ENCODE measurements at places on chromosomes 4 and X.

- no peak for DNase-seq
These were observed 68.7 kb downstream of the SUPT20HL2 start for GRCh38 chrX:24245202-24245601.

GRCh38 chr4:129254126-129254525 lies 158.2 kb downstream of the C4orf33 start:
- DNase-seq: no peak

GRCh38 chr4:786861-787300 lies 39.0 kb downstream of the CPLX1 start:
- no peak for DNase-seq

DNA sequence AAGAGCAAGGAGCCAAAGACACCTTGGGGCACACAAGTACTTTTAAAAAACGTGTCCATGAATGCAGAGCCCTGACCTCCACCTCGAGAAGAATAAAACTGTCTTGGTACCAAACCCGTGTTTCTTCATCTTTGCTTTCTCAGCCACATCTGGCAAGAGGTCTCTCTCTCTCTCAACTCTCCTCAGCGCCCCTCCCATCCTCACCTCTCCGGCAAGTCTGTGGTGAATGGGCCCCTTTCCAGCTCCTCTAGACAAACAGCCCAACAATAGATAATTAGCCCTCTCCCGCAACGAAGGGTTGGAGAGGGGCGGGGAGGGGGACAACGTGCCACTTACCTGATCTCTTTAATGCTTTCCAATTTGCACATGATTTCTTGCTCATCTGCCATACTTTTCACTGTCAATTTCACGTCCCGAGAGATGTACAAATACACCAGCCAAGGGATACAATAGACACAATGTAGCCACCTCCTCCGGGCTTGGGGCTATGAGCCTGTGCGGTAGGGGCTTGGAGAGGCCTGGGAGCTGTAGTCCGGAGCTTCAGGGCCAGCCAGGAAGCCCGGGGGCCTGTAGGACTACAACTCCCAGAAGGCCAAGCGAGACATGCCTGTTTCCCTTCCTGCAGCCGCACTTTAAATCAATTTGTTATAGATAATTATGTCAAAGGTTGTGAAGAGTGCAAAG lies at the start of gene ZC4H2:
Gene ZC4H2, minus strand, starts transcription at position 462 of the 684 bp plus-strand sequence. Its CDS starts 73 bp downstream, at position 389.
- peak; percentile 90 for DNase-seq

- no peak for DNase-seq
These were observed 56.4 kb upstream of the XIAP start for GRCh38 chrX:123803331-123803983.

DNA sequence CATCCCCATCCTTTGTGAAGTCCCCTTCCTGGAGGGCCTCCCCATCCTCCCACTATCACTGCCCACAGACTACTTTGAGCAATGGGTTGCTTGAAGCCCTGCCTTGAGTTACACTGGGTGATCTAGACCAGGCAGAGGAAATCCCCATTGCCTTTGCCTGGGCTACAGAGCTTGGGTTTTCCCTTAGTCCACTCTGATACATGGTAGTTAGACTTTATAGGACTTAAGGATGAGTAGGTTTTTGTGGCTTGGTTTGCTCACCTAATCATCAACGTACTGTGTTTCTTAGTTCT lies 56.6 kb downstream of the TMEM131L start:
- DNase-seq: no peak

- DNase-seq: no peak
These were observed 34.6 kb upstream of the DIAPH2 start for GRCh38 chrX:96650023-96650422.

- DNase-seq: no peak
These were observed 460.1 kb upstream of the AGA start for GRCh38 chr4:177902386-177902785.

DNA sequence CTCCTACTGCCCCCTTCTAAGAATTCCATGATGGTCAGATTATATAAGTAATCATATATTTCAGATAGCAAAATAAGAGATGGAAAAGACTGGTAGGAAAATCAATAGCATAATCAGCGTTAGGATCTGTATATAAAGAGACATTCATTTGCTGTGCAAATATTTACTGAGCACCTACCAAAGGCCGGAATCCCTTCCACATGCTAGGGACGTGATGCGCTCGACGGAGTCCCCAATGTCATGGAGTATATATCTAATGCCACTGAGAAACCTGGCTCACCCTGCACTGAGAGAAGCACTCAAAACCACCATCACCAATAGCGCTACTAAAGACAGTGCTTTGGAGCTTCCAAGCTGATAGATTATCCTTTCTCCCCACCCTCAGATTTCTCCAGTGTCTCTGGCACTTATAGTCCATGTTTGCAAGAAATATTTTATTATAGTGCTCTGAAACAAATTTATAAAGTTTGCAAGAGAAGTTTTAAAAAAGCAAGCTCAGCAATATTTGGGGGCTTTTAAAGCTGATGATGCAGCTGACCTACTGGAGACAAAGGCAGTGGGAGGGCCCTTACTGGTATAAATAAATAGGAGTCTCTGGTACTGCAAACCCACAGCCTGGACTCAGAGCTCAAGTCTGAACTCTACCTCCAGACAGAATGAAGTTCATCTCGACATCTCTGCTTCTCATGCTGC lies at the start of gene CXCL13:
Gene CXCL13, plus strand, starts transcription at position 611 of the 693 bp plus-strand sequence. Its CDS starts 46 bp downstream, at position 657.
- no peak for DNase-seq

DNA sequence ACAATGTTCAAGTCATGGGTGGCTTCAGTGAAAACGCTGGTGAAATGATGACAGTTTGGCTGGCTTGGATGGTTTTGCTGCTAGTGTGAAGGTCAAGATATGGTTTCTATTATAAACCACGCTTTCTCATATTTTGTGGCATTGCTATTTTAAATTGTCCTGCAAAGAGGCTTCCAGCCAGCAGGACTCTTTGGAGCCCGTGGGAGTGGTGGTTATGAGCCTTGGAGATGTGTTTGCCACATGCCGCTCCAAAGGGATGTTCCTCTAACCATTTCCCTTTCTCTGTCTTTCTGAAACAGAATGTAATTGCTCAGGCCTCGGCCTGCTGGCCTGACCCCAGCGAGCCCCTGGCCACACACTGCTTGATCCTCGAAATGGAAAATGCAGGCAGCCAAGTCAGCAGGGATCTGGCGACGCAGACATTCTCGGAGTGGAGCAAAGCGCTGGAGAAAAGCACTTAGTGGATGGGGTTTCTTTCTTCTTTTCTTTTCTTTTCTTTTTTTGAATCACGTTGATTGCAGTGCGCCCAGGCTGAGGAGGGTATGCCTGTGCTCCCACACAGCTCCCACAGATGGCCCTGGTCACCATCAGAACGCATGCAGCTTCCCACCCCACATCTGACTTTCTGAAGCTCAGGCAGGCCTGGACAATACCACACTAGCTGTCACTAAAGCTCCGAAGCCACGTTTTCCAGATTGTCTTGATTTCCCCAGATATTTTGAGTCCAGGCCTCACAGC lies 114.0 kb downstream of the ENPP6 start:
- DNase-seq: no peak

- DNase-seq: no peak
These were observed 98.8 kb downstream of the PDE5A start for GRCh38 chr4:119529788-119530187.

- DNase-seq: no peak
These were observed 36.6 kb downstream of the PHF8 start for GRCh38 chrX:54007682-54008081.

GRCh38 chrX:136647677-136648360 lies at the start of gene CD40LG:
TSS of gene CD40LG (plus strand) at chrX:136648158. CDS start at chrX:136648249, 91 bp downstream.
- DNase-seq: peak; percentile 53

- no peak for DNase-seq
These were observed 923.8 kb downstream of the RAPGEF2 start for GRCh38 chr4:160026721-160027120.

DNA sequence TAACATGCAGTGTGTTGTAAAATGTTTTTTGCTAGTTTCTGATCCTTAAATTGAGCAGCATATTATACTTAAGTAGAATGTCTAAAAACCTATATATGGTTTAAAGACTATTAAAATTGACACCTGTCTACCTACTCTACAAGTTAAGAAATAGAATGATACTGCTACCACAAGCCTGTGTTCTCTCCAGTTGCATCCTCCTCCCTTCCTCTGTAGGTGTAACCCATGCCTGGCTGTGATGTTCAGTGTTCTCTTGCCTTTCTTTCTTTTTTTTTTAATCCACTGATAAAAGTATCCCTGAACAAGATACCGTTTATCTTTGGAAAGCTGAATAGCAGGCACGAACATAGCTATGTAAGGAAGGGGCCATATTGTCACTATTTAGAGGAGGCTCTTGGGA lies 99.1 kb downstream of the KDM6A start:
- no peak for DNase-seq

DNA sequence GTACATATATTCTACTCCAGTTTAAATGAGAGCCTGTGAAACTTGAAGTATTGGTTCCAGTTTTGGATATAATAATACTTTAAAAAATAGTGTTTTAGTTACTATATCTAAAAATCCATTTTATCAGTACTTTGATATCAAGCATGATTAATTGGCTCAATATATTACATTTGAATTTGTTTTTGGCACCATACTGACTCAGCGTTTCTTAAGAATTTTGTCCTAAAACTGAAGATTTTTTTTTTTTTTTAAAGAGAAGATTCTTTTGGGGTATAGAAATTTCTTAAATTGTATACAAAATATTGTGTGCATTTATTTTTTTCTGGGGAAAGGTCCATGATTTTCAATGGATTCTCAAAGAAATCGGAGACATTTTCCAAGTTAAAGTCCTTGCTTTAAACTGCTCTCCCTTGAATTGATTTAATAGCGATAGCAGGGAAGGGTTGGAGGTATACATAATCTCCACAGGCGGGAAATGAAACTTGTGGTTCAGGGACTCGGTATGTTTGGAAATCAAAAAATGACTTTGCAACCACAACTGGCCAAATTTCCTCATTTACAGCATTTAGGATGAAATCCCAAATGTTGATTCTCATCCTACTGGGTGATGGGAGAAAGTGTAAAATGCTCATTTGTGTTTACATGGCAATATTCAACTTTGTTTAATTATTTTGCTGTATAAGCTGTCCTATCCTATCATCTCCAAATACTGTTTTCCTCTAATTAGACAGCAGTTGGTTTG lies 62.3 kb downstream of the TMA16 start:
- DNase-seq: no peak

DNA sequence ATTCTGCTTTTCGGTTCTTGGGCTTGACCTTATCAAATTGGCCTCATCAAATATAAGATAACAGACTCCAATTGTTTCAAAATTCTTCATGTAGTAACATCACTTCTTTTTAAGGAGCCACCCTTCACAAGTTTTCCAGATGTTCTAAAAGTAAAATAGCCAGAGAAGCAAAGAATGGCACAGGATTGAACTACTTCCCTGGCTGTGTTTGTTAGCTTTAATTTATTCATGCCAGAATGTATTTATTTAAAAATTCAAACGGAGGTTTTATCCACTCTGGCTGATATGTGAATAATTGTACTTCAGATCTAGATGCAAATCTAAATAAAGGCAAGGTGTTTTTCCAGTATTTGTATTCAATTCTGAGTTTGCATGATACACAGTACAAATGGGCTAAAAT lies 581.3 kb upstream of the TENM3 start:
- DNase-seq: no peak

DNA sequence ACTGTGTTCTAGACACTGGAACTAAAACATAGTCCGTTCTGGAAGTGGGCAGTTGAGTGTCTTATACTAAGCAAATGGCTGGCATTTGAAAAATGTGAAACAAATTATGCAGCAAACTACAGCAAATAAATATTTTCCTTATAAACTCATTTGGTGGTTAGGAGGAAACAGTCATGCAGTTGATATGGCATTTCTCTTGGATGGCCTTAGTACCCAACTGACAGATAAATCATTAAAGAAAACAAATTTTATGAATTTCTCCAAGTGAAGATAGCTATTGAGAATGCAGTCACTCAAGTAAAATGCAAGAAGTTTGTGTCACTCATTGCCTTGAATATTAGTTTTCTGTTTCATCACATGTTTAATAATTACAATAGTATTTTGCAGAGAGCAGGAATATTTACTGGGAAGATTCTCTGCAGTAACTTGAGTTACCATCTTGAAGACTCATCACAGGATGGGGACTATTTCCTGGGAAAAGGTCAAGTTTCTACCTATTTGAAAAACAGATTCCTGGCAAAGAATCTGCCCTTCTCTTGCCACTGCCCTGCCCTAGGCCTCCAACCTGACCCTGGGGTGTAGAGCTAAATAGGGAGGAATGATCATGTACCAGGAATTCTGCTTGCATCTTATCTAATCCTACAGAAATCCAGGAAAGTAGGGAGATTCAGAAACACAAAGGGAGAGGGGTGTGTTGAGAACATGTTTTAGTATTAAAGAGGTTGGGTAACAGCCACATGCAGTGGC lies 105.9 kb downstream of the SH3RF1 start:
- no peak for DNase-seq

- peak; percentile 23 for DNase-seq
These were observed 101.3 kb downstream of the RTL5 start for GRCh38 chrX:72030431-72030830.

- no peak for DNase-seq
These were observed 215.5 kb upstream of the CNKSR2 start for GRCh38 chrX:21158678-21159077.

- peak; percentile 14 for DNase-seq
These were observed 53.4 kb downstream of the HMX1 start for GRCh38 chr4:8818063-8818881.

- DNase-seq: no peak
These were observed 91.2 kb upstream of the SORBS2 start for GRCh38 chr4:185903205-185903604.

DNA sequence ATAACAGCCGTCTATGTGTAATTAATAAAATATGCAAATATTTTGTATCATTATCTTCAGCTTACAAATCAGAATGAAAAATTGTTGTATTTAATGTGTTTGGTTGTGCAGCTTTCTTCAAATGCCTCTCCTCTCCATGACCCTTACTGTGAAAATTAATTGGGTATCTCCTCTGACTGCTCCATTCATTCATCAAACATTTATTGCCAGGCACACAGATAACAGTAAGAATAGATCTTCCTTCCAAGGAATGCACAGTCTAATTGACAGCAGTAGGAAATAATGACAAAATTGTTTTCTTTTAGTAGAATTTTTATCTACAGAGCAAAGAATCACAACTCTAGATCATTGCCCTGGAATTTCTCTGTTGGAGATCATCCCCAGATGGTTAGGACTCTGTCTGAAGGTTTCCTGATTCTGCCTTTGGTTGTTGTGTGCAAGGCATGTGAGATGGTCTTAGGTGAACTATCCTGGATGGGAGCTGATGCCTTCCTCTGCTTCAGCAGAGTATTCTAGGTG lies 395.0 kb upstream of the FAT1 start:
- DNase-seq: no peak

DNA sequence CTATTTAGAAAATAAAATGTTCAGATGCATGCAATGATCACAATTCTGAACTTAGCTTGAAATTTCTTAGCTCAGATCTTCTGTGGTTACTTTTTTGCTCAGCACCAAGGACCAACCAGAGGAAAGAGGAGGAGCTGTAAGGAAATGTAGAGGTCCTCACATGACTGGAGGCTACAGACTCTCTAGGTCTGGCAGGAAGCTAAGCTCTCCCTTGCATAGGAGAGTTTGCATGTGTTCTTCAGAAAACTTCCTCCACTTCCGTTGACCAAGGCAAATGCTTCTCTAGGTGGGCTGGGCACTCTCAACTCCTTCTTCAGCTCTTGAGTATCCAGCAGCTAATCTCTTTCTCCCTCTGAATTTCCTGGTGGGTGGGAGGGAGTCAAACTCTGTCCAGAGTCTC lies 119.6 kb downstream of the BTC start:
- no peak for DNase-seq
